ENCODE measurements at places on chromosomes 2 and 18. TPM values are rescaled to one million over a fixed set of nuclear protein-coding genes. Genes with fewer than 3 reads are reported as not detected.

Gene IGFBP5
- total RNA-seq = 412 TPM

Gene NGEF
- 1.5 TPM for total RNA-seq

Gene C2orf66
- not detected for total RNA-seq

Gene IL1R2
- total RNA-seq = 13.1 TPM

Gene ZNF892
- 2.7 TPM for total RNA-seq

Gene FAM117B
- 1.5 TPM for total RNA-seq

Gene SLC38A11
- total RNA-seq = 0.78 TPM

Gene CPS1
- 4.5 TPM for total RNA-seq

Gene UBXN2A
- 18.8 TPM for total RNA-seq

Gene STK17B
- total RNA-seq = 8.8 TPM

Gene VWA3B
- not detected for total RNA-seq

Gene ST8SIA3
- total RNA-seq = not detected

Gene FAM237A
- not detected for total RNA-seq

Gene CKAP2L
- total RNA-seq = 0.16 TPM

Gene ZSWIM2
- total RNA-seq = not detected

Gene LAPTM4A
- 60.4 TPM for total RNA-seq

Gene MAL
- 2.4 TPM for total RNA-seq

Gene DHRS9
- 0.68 TPM for total RNA-seq

- DNase-seq = no peak
Measured at GRCh38 chr2:191061381-191061980, 47.5 kb upstream of the STAT1 start.

GRCh38 chr2:224999754-225000153 lies 42.5 kb downstream of the DOCK10 start:
- no peak for DNase-seq

- DNase-seq = no peak
Measured at GRCh38 chr18:12092398-12093229, 1.0 kb upstream of the ANKRD62 start.

- DNase-seq = no peak
Measured at GRCh38 chr2:197857476-197858107, 53.2 kb downstream of the PLCL1 start.

DNA sequence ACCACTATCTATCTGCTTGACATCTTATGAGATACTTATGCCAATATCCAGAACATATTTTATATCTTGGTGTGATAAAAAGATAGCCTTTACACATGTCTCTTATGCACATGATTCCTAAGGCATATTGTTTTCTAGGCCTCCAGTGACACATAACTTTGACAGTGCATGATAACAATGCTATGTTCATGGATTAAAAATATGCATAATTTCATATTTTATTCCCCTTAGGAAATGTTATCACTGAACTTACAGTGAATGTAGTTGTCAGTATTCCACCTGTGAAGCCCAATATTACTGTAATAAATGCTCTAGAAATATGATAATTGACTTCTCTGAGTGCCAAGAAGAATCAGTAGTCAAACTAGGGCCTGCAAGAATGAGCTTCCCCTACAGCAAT lies 532.3 kb downstream of the SPAG16 start:
- no peak for DNase-seq

DNA sequence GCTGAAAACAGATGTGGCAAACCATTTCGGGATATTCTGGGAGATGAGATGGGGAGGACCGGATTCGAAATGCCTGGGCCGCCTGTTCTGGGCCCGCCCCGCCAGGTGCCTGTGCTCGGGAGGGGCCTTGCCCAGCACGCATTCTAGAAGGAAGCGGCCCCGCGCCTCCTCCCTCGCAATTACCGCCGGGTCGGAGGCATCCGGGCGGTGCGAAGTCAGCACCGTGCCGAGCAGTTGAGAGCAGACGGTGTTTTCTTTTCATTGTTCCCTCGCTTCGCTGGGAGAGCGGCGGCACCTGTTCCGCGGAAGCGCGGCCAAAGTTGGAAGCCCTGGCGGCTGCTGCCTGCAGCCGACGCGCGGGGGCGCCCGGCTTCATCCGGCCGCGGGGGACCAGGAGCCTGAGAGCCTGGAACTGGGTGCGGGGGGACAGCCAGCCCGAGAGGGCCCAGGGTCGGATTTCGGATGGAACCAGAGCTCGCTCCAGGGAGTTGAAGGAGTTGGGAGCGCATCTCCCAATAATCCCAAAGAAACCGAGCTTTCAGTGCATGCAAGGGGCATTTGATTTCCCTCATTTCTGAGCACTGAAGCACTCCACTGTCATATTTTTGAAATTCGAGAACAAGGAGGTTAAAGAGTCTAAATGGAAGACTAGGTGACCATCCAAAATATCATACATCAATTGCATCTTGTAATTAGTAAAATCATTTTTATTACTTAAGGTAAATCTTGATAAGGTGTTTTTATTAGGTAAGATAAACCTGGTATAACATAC lies 241.8 kb upstream of the RAB12 start:
- DNase-seq = peak; percentile 35

DNA sequence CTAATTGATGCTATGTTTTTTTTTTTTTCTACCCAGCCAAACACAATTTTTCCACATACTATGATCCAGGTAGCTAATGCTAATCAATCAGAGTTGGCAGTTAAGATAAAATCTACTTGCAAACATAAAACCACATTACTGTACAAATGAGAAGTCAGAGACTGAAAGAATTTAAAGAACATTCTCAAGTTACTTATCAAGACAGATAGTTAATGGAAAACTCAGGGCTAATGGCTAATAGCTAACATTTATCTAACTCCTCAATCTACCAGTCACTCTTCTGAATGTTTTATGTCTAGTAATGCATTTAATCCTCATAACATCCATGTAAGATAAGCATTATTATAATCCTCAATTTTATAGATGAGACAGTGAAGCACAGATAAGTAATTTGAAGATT lies 537.6 kb upstream of the SETBP1 start:
- no peak for DNase-seq

GRCh38 chr2:171346723-171347557 lies 86.8 kb downstream of the METTL8 start:
- DNase-seq = no peak

GRCh38 chr18:2913398-2914005 lies 66.7 kb downstream of the EMILIN2 start:
- DNase-seq = no peak

- no peak for DNase-seq
Measured at GRCh38 chr18:79786786-79787526, 10.8 kb upstream of the KCNG2 start.

DNA sequence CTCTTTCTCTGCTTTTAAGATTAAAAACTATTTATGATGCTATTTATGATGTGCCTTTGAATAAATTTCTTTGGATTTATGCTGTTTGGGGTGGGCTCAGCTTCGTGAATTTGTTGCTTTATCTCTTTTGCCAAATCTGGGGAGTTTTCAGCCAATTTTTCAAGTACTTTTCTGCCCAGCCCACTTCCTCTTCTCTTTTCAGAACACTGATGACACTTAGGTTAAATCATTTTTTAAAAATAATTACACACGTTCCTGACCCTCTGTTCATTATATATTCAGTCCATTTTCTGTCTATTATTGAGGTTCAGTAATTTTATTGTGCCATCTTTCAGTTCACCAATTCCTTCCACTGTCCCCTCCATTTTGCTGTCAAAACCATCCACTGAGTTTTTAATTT lies 14.8 kb upstream of the BCL2L11 start:
- no peak for DNase-seq

- no peak for DNase-seq
Measured at GRCh38 chr2:180146541-180146940, 139.4 kb upstream of the CWC22 start.

- DNase-seq = no peak
Measured at GRCh38 chr2:236803621-236804020, 234.0 kb downstream of the ACKR3 start.

DNA sequence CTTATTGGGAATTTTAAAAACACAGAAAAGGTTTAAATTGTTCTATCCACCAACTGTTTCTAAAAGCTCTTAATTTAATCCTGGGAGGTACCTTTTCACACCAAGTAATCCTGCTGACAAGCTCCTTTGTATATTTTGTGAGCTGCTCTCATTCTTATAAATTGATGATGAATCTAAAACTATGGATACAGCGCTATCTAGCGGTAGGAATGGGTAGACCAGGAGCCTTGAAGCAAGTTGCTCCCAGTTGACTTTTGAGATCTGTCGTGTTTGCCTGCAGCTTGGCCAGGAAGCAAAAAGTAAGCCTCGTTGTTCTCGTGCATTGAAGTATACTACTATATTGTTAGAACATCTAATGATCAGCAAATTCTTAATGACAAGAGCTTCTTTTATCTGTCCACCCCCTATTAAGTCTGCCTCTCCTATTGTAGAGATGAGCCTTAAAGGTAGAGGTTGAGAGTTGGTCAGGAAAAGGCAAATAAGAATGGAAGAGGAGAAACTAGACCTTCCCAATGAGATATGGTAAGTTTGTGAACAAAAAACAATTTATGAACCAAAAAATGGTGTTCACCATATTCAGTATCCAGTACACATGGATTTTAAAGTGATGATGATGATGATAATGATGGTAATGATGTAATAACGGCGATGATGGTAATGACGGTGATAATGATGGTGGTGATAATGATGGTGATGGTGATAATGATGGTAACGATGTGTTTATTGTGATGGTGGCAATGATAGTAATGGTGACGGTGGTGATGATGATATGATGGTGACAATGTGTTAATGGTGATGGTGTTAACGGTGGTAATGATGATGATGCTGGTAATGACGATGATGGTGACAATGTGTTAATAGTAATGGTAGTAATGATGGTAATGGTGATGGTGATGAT lies 212.1 kb upstream of the NCKAP5 start:
- no peak for DNase-seq

- DNase-seq = no peak
Measured at GRCh38 chr2:229832510-229832898, 89.3 kb downstream of the TRIP12 start.

- DNase-seq = no peak
Measured at GRCh38 chr2:22124003-22124402, 1000.2 kb downstream of the TDRD15 start.

GRCh38 chr2:39688181-39688580 lies 22.5 kb downstream of the TMEM178A start:
- no peak for DNase-seq

GRCh38 chr2:217960351-217960750 lies 42.4 kb downstream of the TNS1 start:
- DNase-seq = no peak

GRCh38 chr2:42558827-42559226 lies 9.6 kb upstream of the MTA3 start:
- no peak for DNase-seq

GRCh38 chr2:28231110-28231631 lies 161.5 kb upstream of the FOSL2 start:
- DNase-seq = peak; percentile 77

DNA sequence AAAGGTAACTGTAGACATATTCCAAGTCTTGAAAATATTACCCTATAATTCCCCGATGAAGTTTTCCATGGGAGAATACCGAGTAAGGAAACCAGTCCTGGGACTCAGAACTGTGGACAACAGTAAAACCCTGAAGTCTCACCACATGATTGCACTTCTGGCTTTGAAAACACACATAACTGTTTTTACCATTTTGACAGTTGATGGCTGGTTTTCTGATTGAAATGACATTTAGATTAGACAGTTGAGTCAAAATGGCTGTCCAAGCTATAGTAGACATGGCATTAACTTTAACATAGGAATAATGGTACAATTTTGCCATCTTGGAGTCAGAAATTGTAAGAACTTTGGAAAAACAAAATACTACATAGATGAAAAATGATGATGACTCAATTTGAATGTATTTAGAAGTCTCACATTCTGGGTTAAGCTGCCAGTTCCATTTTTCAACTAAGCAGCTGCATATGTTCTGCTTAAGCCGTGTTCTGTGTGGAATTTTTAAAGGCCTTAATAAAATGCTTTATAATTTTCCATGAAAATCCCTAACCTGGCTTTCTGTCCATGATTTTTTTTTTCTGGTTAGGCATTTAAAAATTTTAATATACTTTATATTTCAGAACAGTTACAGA lies 38.3 kb upstream of the WIPF1 start:
- no peak for DNase-seq

DNA sequence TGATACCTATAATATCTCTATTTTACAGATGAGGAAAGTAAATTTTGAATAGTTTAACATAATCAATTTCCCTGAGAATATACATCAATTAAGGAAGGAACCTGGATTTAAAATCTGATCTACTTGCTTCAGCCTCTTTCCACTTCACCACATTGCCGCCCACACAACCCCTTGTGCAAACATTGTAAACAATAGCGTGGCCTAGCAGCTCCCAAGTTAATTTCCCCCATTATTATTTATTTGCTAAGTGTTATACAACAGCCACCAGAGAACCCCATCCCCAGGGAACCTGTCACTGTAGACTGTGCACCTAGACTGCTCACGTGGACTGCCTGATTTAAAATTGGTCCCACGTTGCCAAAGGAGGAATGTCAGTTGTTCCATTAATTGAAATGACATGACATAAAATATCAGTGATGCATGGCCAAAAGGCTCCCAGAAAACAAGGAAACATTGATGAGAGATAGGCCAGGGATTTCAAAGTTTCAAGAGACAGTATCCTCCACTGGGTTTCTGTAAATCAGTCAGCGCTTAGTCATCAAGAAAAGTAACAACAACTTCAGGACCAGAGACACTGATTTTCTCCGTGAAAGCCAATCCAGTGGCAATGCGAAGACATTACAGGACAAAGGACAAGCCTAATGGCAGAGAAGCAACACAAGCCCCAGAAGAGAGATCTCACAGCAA lies 41.3 kb downstream of the SCG2 start:
- no peak for DNase-seq

DNA sequence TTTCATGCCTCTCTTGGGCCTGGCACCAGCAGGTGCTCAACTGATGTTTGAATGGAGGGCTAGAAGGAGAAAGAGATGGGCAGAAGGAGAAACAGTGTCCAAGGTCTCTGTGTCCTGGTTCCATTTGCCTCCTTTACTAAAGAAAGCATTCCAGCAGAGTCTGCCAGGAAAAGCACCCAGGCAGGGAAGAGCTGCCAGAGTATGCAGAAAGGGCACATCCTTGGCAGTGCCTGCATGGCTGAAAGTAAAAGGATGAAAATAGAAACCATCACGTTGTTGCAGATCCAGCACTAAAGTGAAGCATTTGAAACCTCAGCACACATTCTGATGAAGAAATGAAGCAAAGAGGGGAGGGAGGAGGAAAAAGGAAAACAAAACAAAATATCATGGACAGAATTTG lies 142.2 kb downstream of the ESCO1 start:
- DNase-seq = peak; percentile 85

DNA sequence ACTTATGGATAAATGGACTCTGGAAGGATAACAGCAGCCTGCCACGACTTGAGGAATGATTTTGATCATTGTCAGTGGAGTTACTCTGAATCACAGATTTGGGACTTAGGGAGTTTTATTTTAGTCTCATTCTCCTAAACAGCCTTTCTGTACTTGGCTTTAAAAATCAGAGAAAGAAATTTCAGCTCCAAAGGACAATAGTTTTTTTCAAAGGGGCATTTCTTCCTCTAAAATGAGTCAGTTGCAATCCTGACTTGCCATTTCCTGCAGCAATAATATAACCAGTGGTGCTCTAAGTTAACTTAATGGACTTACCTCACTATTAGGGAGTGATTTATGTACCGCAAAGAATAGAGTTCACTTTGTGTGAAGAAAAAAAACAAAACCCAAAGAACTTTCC lies 35.1 kb upstream of the MTX2 start:
- DNase-seq = no peak

GRCh38 chr2:70991142-70991541 lies 3.5 kb downstream of the TEX261 start:
- DNase-seq = no peak

GRCh38 chr2:128391679-128392078 lies 73.0 kb upstream of the HS6ST1 start:
- DNase-seq = no peak
